Esophagus mucosa (tissue), 1 donor: ENCODE measurements at places on chromosomes 13 and 19. TPM values are rescaled to one million over a fixed set of nuclear protein-coding genes. Genes with fewer than 3 reads are reported as not detected.
A peak's percentile ranks its signal among the peaks of the same experiment; 100 is the strongest.

DNA sequence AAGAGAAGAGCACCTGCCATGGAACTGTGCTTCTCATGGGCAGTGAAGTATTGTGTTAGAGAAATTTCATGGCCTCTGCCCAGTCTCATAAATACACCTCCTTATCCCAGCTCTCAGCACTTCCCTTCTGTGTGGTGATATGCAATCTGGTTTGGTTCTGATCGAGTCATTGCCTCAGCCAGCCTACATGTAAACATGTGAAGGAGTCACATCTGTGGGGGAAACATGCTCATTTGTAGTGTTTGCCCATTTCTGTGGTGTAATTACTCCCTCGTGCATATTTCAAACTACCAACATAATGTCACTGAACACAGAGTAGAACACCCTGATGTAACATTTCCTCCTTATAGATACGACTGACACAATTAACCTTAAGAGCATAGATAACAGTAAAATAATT, 183.0 kb downstream of the DCT start:
- ATAC-seq: no peak

GRCh38 chr13:30698488-30699005, 36.8 kb upstream of the ALOX5AP start:
- no peak for ATAC-seq

DNA sequence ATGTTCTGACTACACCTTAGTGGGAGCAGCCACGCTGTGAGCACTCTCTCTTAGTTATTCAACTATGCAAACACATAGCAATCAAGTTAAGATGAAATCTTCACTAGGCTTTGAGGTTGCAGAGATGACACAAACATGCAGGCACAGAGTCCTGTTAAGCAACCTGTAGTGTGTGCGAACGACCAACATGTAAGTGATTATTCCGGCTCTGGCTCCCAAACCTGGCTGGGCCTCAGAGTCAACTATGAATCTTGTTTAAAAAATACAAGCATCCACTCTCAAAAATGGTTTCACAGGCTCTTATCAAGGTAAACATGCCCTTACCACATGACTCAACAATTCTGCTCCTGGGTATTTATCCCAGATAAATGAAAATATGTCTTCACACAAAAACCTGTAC, 91.4 kb downstream of the IRS2 start:
- no peak for ATAC-seq

Gene POU4F1
- total RNA-seq: 0.08 TPM

Gene LHB
- total RNA-seq: not detected

GRCh38 chr13:80458543-80458942, 117.6 kb upstream of the SPRY2 start:
- no peak for ATAC-seq

Gene ERICH4
- not detected for total RNA-seq

DNA sequence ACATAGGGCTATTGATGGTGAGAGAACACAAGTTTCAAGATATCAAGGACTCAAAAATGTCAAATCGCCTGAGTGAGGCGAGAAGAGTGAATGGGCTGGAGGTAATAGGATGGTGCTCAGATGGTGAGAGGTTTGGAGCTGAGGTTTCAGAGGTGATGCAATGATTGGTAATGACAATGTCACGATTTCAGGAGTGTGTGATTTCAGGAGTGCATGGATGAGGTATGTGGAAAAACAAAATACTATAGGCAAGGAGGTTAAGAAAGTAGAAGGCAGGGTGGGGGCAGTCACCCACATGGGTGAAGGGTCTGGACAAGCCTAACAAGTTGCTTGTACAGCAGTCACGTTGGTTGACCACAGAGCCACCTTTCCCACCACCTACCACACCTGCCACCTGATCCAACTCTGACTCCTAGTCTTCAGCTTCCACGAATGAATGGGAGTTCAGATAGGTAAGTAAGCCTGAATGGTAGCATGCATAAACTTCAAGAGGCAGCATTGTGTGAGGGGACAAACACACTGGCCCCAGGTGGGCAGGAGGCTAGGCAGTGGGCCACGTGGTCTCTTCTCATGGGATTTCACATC, 71.5 kb downstream of the RUBCNL start:
- no peak for ATAC-seq

- ATAC-seq: no peak
Observed at GRCh38 chr13:32790731-32791130, 204.5 kb downstream of the PDS5B start.

- ATAC-seq: no peak
Observed at GRCh38 chr19:8004001-8004400, 1.4 kb downstream of the ELAVL1 start.

GRCh38 chr13:32019612-32020233, 11.9 kb upstream of the FRY start:
- no peak for ATAC-seq

DNA sequence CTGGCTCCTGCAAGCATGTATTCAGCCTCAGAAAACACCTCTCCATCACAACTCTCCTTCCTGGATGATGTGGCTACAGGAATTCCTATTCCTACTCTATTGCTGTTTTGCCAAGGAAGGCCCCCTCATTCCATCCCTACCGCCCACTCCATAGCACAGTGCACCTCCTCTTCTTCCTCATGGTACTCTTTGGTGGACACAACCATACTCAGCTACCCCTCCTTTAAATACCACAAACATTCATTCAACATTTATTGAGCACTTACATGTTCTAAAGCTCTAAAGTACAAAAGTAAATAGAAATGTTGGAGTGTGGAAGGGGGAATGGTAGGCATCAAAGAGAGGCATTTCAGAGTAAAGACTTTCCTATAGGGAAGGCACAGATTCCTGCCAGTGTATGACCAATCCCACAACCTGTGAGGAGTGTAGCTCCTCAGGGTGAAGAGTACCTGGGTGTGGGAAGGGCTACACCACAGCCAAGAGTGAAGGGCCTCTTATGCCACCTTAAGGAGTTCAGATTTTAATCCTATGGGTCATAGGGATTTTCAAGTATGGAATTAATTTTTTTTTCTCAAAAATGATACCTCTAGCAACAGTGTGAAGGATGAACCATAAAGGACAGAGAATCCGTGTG, 42.5 kb downstream of the STARD13 start:
- no peak for ATAC-seq

GRCh38 chr19:8567522-8568172, 9.6 kb downstream of the MYO1F start:
- peak; percentile 23 for ATAC-seq

GRCh38 chr13:53138376-53139036, 109.9 kb downstream of the OLFM4 start:
- no peak for ATAC-seq

GRCh38 chr19:28074773-28075172, 1138.2 kb downstream of the UQCRFS1 start:
- ATAC-seq: no peak

Gene MYO16
- 0.04 TPM for total RNA-seq

DNA sequence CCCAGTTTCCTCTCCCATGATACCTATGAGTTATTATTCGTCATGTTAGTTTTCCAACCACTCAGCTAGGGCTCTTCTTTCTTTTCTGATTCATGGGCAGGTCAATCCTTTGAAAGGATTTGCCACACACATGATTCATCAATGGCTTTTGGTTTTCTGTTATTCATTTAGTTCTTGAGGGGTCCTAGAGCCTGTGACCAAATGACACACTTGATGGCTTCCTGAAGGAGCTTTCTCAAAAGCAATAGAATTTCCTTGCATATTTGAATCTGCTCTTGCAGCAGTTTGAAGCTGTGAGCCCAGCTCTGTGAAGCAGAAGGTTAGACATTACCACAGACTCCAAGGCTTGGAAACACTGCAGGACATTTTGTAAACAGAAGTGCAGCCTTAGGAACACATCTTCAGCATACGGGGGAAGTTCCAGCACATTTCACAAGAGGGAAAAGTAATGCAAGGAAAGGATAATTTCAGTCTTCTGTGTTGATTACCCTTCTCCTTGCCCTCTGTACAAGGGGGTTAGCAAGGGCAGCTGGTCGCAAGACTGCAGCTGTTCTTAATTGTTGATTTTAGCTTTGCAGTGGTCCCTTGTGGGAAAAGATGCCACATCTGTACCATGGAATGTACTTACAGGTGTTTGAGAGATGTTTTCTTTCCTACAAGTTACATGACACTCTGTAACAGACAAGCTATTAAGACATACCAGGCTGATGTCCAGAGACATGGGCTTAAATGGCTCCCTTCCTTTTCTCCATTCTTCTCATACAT, 338.6 kb downstream of the KCNRG start:
- no peak for ATAC-seq

- no peak for ATAC-seq
Observed at GRCh38 chr19:16834747-16835146, 5.5 kb downstream of the SIN3B start.

- no peak for ATAC-seq
Observed at GRCh38 chr13:33932769-33933406, 114.9 kb downstream of the RFC3 start.

DNA sequence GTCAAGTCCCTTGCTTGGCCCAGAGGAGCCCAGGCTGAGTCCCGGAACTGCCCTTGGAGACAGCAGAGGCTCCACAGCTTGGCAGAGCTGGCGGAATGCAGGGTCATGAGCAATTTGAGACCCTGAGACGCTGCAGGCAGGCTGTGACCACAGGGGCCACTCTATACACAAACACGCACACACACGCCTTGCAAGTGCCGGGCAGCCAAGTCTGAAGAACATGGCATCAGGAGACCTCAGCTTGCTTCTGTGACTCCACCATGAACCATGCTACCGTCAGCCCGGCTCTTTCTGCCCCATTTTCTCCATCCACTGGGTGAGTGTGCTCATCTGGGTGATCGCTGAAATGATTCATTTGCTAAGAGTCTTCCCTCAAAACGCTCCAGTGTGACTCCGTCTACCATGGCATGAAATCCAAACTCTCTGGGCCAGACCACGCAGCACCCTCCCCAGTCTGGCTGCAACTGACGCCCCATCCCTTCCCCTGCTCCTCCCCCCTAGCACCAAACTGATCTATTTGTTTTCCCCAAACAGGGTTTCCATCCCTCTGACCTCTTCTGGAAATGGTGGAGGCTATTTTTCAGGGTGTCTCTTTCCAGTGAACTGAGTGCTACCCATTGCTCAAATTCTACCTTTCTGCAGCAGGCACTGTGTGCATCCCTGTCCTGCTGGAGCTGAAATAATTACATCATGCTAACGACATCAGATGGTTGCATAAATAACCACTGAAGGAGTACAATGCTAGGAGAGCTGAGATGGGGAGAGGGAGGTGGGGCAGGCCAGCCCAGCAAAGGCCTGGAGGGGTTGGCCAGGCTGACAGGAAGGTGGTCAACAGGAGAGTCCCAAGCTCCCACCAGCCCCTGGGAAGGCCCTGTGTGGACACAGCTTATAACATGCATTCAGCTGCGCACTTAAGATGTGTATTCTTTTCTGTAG, 3.1 kb downstream of the CARS2 start:
- ATAC-seq: no peak
